ENCODE measurements at places on chromosomes 6 and 20. TPM values are rescaled to one million over a fixed set of nuclear protein-coding genes. Genes with fewer than 3 reads are reported as not detected.

The SUMO4 gene
- total RNA-seq, result 11.6 TPM

DNA sequence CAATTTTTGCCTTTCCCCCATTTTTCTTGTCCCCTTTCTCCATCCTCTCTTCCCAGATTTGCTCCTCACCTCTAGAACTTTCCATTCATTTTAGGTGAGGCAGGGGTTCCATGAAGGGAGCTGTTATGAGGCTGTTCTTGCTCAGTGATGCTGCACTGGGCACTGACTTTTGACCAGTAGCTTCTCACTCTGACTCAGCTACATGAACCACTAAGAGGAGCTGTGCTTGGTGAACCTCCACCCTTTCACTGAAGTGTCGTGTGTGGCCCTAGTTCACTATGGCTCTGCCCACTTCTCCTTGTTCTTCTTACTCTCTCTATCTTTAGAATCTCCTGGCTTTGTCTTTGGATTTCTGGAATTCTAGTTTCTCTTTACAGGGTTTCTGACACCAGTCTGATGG, 307.1 kb upstream of the RNF24 start:
- H3K4me1 ChIP-seq, result no peaks in the 10 kb centered on the region
- H3K4me3 ChIP-seq, result no peak overlapping the region

GRCh38 chr20:50574586-50574985, 64.4 kb downstream of the PTPN1 start:
- no peaks in the 10 kb centered on the region for H3K27me3 ChIP-seq
- H3K36me3 ChIP-seq, result peaks cover 52% of the 10 kb centered on the region
- no peak overlapping the region for H3K27ac ChIP-seq

GRCh38 chr20:58587467-58587866, 63.6 kb upstream of the STX16 start:
- H3K4me3 ChIP-seq, result no peak overlapping the region
- no peaks in the 10 kb centered on the region for H3K36me3 ChIP-seq
- H3K4me1 ChIP-seq, result no peaks in the 10 kb centered on the region
- no peak for DNase-seq
- H3K27ac ChIP-seq, result no peak overlapping the region

- no peaks in the 10 kb centered on the region for H3K36me3 ChIP-seq
- peaks cover 11% of the 10 kb centered on the region for H3K27me3 ChIP-seq
- H3K4me3 ChIP-seq, result no peak overlapping the region
These were observed 72.2 kb downstream of the SLC22A3 start for GRCh38 chr6:160420253-160420968.

Measured in activated T-helper 1 cell treated with anti-CD3 and anti-CD28 coated beads, Interleukin-12 subunit alpha, Interleukin-12 subunit beta, Interleukin-2, Interleukin-4 antibody, amounts not matched to agents 30 ng/mL and 10 ng/mL and 1 ng/mL, durations not matched to agents 14 hours and 24 hours and 36 hours (primary cell).